ENCODE measurements at places on chromosomes 12 and 14. TPM values are rescaled to one million over a fixed set of nuclear protein-coding genes. Genes with fewer than 3 reads are reported as not detected.

The PARP2 gene
- polyA plus RNA-seq, result 13.6 TPM

The NFATC4 gene
- polyA plus RNA-seq, result 151 TPM

The ANG gene
- polyA plus RNA-seq, result 12.7 TPM

The CLECL1 gene
- polyA plus RNA-seq, result not detected

The KLHL33 gene
- 0.12 TPM for polyA plus RNA-seq

The STXBP6 gene
- polyA plus RNA-seq, result 16.8 TPM

The ERG28 gene
- polyA plus RNA-seq, result 23.7 TPM

The SLC10A1 gene
- polyA plus RNA-seq, result not detected

The KRT74 gene
- not detected for polyA plus RNA-seq

The TMEM121 gene
- 4.6 TPM for polyA plus RNA-seq

The P2RX7 gene
- polyA plus RNA-seq, result 0.13 TPM

The CCDC85C gene
- polyA plus RNA-seq, result 11.8 TPM

The TOGARAM1 gene
- polyA plus RNA-seq, result 5.4 TPM

The TRPV4 gene
- polyA plus RNA-seq, result 13.4 TPM

The KRT82 gene
- polyA plus RNA-seq, result not detected
